IMR-90 (cell line): ENCODE measurements at places on chromosomes 11 and 22. TPM values are rescaled to one million over a fixed set of nuclear protein-coding genes. Genes with fewer than 3 reads are reported as not detected.

INSC gene
- polyA plus RNA-seq = 0.53 and 0.87 TPM in 2 replicates

DNA sequence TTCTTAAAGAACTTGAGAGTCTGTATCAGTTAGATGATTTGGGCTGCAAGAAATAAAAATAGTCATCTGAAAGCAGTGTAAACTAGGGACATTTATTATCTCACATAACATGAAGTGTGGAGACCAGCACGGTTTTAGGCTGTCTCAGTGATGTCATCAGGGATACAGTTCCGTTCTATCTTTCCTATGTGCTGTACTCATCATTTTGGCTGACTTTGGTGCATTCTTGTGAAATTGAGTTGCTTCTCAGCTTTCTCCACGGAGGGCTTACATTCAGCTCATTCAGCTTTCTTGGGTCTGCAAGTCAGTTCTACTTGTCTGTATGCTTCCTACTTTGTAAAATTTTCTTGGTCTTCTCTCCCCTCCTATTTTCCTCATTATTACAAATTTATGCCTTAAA lies 51.8 kb upstream of the LIN7C start:
- H3K4me3 ChIP-seq = no peak overlapping the region
- H3K4me1 ChIP-seq = peaks cover 2% of the 10 kb centered on the region; the same call in 1 of the 2 replicates
- peak; percentile 32 for DNase-seq
- no peaks in the 10 kb centered on the region for H3K27me3 ChIP-seq
- no peaks in the 10 kb centered on the region for H3K36me3 ChIP-seq

DNA sequence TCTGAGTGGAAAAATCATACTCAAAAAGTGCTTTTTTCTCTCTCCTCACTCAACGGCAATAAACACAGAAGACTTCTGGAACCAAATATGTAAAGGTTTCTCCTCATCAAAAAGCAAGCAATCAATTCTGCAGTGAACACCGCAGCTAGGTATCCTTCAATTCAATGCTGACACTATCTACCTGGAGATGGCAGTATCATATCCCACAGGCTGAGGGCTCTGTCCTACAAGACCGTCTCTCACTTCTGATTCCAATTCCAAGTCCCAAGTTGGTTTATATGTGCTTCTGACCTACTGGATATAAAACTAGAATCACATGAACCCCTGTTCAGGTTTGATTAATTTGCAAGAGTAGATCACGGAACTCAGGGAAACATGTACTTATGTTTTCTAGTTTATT lies 59.7 kb upstream of the LUZP2 start:
- no peak overlapping the region for H3K27ac ChIP-seq
- no peaks in the 10 kb centered on the region for H3K36me3 ChIP-seq
- no peak overlapping the region for H3K4me3 ChIP-seq
- no peaks in the 10 kb centered on the region for H3K4me1 ChIP-seq

GRCh38 chr22:26483043-26483438 lies 542 bp downstream of the HPS4 start:
- peak overlapping the region; percentile 80 for H3K4me3 ChIP-seq
- H3K36me3 ChIP-seq = peaks cover 14% of the 10 kb centered on the region
- no peak for DNase-seq
- peaks cover 9% of the 10 kb centered on the region for H3K4me1 ChIP-seq
- H3K27me3 ChIP-seq = no peaks in the 10 kb centered on the region

- H3K4me1 ChIP-seq = no peaks in the 10 kb centered on the region
- no peaks in the 10 kb centered on the region for H3K36me3 ChIP-seq
- no peak overlapping the region for H3K4me3 ChIP-seq
- no peak overlapping the region for H3K27ac ChIP-seq
- peaks cover 7% of the 10 kb centered on the region for H3K27me3 ChIP-seq
- no peak for DNase-seq
Observed at GRCh38 chr11:77421041-77421723, 52.7 kb downstream of the PAK1 start.

CDC42BPG gene
- 0.10 and 0.12 TPM in 2 replicates for polyA plus RNA-seq
